Posterior vena cava (tissue), 2 donors: ENCODE measurements at places on chromosomes 1 and 21. TPM values are rescaled to one million over a fixed set of nuclear protein-coding genes. Genes with fewer than 3 reads are reported as not detected.

PLPPR5 gene
- total RNA-seq, result not detected

OXCT2 gene
- total RNA-seq, result 1.2 TPM

ASCL5 gene
- total RNA-seq, result not detected

PRDM15 gene
- 2.9 TPM for total RNA-seq

GRCh38 chr21:25183577-25183976 lies 423.7 kb downstream of the MRPL39 start:
- no peak for DNase-seq

- no peak for DNase-seq
Observed at GRCh38 chr1:194024659-194025058, 838.2 kb upstream of the B3GALT2 start.

- DNase-seq, result no peak
Observed at GRCh38 chr1:28326515-28326914, 2.3 kb upstream of the MED18 start.

GRCh38 chr1:206790502-206791250 lies 18.4 kb upstream of the IL10 start:
- no peak for DNase-seq

DNA sequence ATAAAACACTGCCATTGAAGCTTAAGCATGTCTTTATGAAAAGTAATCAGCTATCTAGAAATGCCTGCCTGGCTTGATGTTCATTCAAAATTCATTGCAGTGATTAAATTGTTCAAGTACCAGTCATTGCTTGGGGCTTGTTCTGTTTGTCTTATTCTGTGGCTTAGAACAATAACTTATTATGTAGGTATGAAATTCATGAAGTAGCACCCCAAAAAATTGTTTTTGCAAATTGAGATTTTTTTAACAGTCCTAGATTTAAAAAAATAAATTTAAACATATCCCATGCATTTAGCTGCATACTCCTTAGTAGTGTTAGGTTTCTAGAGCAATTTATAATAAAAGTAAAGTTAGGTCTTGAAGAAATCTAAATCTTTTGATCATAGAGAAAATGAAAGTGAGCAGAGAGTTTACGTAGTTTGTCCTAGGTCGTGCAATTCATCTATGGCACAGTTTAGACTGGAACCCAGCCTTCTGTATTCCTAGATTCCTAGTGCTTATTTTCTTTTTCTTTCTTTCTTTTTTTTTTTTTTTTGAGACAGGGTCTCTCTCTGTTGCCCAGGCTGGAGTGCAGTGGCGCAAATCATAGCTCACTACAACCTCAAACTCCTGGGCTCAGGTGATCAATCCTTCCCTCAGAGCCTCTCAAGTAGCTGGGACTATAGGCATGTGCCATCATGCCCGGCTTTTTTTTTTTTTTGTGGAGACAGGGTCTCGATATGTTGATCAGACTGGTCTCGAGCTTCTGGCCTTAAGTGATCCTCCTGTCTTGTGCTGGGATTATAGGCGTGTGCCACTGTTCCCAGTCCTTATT lies 9.3 kb downstream of the MIER1 start:
- DNase-seq, result no peak

DNA sequence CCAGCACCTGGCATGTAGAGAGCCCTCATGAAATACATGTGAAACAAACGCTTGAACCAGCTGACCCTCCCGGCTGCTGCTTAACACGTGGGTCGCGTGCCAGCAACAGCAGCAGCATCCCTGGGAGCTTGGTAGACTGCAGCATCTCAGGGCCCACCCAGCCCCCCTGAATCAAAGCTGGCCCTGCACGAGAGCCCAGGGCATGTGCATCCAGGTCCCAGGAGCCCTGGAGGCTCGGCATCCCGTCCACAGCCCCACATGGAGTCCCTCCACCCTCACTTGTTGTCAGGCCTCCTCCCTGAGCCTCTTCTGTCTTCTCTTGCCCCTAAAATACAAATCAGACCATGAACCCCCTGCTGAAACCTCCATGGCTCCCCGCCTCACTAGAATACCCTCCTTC lies 123.1 kb downstream of the MATN1 start:
- DNase-seq, result no peak

GRCh38 chr1:177053648-177054047 lies 110.9 kb downstream of the ASTN1 start:
- DNase-seq, result no peak

GRCh38 chr1:113628997-113629396 lies 130.3 kb downstream of the PHTF1 start:
- DNase-seq, result no peak

- peak; percentile 84 for DNase-seq
Observed at GRCh38 chr1:209565759-209566678, 17.5 kb upstream of the CAMK1G start.

- no peak for DNase-seq
Observed at GRCh38 chr1:232059726-232060374, 433.3 kb downstream of the DISC1 start.

DNA sequence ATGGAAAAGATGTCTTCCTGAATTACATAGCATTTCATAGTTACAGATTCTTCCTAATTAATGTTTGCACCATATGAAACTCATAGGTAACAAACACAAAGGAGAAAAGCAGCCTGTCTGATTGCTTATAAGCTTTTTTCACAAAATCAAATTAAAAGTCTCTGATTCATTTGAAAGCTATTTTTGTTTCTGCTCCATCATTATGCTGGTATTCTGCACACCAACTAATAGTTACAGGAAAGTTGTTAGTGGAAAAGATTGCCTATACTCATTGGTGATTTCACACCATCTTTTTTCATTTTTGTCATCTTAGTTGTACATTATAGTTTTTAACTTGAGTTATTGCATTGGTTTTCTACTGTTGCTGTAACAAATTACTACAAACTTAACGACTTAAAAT lies 70.0 kb downstream of the PRKAA2 start:
- no peak for DNase-seq

DNA sequence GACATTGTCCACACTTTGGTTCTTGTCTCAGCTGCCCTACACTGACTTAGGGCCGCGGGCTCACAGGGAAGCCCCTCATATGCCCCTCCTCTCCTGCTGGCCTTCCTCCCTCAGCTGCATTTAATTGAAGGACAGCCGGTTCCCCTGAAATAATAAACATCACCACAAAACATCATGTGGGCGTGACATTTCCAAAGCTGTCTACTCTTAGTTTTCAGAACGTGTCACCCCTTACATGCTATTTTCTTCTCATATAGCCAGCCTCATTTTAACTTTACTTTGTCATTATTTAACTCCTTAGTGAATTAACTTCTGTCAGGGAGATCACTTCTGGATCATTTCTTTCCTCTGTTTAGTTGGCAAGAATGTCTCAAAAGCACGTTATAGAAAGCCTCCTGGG lies 103.2 kb downstream of the COLGALT2 start:
- DNase-seq, result no peak

DNA sequence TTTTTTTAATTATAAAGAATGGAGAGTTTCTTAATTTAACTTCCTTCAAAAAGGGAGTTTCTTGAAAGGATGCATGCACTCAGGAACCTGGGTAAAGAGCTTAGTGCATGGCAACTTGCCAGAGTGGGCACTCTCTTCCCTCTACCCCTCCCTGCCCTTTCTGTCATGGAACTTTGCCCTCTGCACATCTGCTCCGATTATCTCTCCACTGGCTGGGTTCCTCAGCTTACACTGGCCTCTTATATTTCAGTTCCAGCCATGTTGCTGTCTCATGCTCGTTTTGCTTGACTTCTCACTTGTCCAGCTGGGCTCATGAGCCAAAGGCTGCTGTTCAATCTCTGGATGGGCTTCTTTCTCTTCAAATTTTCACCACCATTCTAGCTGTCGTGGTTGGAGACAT lies 87.0 kb downstream of the NCAM2 start:
- DNase-seq, result no peak

- DNase-seq, result no peak
Observed at GRCh38 chr21:36990508-36991205, 15.8 kb upstream of the RIPPLY3 start.

DNA sequence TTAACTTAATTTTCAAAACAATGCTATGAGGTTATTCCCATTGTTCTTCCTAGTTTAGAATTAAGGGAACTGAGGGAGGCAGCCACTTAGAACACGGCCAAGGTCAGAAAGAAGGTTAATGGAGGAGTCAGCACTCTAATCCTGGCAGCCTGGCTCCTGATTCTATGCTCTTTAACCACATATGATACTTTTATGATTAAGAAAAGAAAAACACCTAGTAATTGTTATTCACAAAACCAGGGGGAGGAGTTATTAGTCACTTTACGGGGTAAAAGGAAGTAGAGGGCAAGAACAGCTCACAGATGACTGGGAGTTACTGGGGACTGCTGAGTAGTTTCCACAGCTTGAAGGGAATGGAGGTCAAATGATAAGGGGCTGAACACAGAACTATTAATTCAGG lies 38.6 kb downstream of the GADD45A start:
- no peak for DNase-seq
